ENCODE measurements at places on chromosomes 16 and 17.

GRCh38 chr17:8119581-8120519 lies 1.5 kb upstream of the ALOXE3 start:
- peak; percentile 83 for DNase-seq

DNA sequence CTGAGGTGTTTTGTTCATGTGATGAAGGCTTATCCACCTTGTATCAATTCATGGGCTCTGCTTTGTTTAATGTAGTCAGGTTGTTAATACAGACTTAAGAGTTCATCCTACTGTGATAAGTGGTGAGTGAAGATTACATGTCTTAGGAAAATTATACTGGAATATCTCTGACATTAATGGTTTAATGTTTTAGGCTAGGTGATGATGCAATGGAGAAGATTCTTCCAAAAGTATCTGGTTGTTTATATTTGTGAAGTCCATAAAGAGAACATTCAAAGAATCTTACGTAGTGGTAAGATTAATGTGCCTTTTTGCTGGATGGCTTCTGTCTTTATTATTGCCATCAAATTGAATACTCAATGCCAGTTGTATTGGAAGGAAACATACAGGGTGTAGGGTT lies 236.4 kb downstream of the BCAS3 start:
- no peak for DNase-seq

GRCh38 chr17:77930780-77931768 lies 27.4 kb upstream of the TNRC6C start:
- DNase-seq, result no peak

- peak; percentile 53 for DNase-seq
These were observed 42.1 kb upstream of the GPRC5B start for GRCh38 chr16:19926449-19927390.

- DNase-seq, result no peak
These were observed 2.5 kb upstream of the MMP28 start for GRCh38 chr17:35797918-35798317.

DNA sequence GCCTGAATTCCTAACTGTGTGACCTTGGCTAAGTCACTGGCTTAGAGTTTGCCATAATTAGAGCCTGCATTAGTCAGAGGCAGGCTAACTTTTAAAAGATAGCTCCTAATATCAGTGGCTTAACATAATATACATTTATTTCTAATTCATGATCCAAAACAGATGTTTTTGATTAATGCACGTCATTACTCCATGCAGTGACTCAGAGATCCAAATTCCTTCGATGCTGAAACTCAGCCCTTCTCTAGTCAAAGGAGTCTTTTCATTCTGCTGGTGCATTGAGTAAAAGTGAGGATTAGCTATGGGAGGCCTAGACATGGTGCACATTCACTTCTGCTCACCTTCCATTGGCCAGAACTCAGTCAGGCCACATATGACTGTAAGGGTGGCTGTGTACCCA lies 49.8 kb downstream of the IRX3 start:
- no peak for DNase-seq

Measured in AG04450 (cell line).